Heart right ventricle (tissue), 16 donors: ENCODE measurements at places on chromosomes 16 and 17. TPM values are rescaled to one million over a fixed set of nuclear protein-coding genes. Genes with fewer than 3 reads are reported as not detected.

DNA sequence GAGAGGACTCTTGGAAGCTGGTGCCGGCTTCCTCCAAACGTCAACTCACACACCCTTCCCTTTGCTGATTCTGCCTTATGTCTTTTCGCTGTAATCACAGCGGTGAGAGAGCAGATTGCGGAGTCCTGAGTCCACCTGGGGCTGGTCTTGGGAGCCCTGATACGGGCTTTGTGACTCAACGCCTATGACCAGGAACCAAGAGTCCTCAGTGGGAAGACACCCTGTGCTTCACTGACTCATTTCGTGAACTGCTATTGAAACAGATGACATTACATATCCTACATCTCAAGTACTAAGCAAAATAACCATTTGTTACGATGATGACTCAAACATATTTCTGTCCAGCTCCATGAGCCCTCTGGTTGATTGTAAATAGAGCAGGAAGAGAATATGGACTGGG is 90.7 kb upstream of the CREBBP start:
- no peak overlapping the region for H3K4me3 ChIP-seq
- no peak overlapping the region for H3K27ac ChIP-seq
- no peaks in the 10 kb centered on the region for H3K4me1 ChIP-seq

GRCh38 chr17:42025936-42026335 is 6.0 kb downstream of the NKIRAS2 start:
- peaks cover 24% of the 10 kb centered on the region for H3K4me1 ChIP-seq
- H3K36me3 ChIP-seq = no peaks in the 10 kb centered on the region
- no peak overlapping the region for H3K27ac ChIP-seq
- H3K27me3 ChIP-seq = no peaks in the 10 kb centered on the region
- no peak overlapping the region for H3K4me3 ChIP-seq

DNA sequence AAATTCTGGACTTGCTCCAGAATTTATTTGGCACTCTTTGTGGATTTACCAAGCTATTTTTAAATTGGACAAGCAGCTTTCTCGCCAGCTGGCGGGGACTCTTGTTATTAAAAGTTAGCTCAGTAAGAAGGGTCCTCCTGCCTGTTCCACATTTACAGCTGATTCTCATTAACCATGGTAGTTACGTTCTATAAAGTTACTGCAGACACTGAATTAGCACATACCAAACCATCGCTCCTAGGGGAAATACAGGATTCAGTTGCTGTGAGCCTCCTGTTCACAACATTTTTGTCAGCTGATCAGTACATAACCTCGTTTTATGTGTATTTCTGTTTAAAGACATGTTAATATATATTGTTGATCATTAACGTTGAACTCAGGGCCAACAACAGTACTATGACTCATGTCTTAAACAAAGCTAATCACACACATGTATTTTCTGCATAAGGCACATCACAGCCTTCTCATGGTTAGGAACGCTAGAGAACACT is 4.2 kb downstream of the LDAF1 start:
- no peak overlapping the region for H3K4me3 ChIP-seq
- DNase-seq = peak; percentile 60
- no peaks in the 10 kb centered on the region for H3K27me3 ChIP-seq
- H3K36me3 ChIP-seq = peaks cover 63% of the 10 kb centered on the region
- H3K27ac ChIP-seq = peak overlapping the region; percentile 25
- peaks cover 58% of the 10 kb centered on the region for H3K4me1 ChIP-seq

DNA sequence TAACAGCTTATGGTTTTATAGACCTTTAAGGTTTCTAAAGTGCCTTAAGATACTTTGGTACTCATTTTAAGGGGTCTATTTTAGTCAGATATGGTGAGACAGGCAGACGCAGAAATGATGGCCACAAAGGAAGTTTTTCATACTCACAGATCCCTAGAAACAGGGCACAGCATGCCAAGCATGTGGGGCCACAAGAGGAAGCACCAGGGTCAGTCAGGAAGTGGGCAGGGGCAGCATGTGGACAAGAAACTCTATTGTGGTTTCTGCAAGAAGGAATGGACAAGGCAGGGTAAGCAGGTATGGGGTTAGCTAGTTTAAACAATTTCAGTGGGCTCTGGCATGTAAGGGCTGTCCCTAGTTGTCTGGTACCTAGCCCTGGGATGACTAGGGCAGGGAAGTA is 8.5 kb downstream of the EFCAB3 start:
- H3K4me1 ChIP-seq = no peaks in the 10 kb centered on the region
- H3K4me3 ChIP-seq = no peak overlapping the region
- peaks cover 22% of the 10 kb centered on the region for H3K27me3 ChIP-seq
- no peaks in the 10 kb centered on the region for H3K36me3 ChIP-seq

DNA sequence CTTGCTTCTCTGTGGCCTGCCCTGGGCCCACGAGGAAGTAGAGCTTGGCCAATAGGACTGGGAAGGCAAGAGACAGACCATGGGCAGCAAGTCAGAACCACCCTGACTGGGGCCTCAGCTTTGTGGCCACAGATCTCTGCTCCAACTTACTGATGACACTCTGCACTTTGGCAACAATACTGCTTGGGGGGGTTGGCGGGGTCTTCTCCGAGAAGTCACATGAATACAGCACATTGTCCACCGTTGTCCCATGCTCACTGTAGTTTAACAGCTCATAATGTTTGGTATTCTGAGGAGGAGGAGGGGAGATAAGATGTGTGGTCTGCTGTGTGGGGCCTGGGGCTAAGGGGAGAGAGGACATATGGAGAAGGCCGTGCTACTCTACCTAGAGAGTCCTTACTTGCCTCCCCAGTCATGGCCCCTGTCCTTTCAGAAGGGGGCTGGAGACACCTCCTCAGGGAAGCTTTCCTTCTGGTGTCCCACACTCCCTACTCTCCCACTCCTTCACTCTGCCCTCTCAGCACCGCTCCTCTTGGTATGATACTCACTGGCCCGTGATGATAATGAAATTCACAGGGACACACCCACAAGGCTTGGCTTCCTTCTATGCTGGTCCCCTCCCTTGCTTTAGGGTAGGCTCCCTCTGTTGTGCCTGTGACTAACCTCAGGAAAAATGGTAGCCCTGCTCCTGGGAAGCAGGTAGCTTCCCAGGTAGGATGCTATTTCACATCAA is 4.0 kb upstream of the DHRS13 start:
- H3K27ac ChIP-seq = no peak overlapping the region
- DNase-seq = no peak
- no peak overlapping the region for H3K4me3 ChIP-seq
- peaks cover 68% of the 10 kb centered on the region for H3K36me3 ChIP-seq

DNA sequence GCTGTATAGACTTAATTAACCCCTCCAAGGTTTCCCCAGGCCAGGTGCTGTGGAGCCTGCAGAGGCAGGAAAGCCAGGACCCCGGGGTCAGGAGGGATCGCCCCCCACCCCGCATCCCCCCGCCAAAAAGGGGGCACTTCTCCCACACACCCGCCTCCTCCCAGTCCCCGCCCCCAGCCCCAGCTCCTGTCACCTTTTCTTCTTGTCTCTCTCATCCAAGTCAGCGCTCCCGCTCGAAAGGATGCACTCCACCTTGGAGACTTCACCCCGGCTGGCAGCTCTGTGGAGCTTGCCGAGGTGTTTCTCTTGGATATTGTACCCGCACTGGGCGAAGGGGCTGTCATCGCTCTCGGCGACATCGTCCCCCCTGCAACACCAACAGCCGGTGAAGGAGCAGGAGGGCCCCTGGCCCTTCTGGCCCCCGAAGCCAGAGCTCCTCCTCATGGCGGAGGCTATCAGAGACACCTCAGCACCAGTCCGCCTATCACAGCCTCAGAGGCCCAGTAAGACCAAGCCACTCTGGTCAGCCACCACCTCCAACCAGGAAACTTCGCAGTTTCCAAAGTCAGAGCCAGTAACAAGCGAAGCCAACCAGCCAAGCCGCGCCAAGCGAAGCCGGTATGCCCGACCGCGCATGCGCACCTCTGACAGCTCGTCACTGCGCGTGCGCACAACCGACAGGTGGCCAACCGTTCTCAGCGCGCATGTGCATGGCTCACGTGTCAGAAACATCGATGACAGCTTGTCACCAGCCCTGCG is 52.5 kb downstream of the SHCBP1 start:
- no peaks in the 10 kb centered on the region for H3K36me3 ChIP-seq
- no peak overlapping the region for H3K27ac ChIP-seq
- DNase-seq = no peak
- no peak overlapping the region for H3K4me3 ChIP-seq
- no peaks in the 10 kb centered on the region for H3K4me1 ChIP-seq
- H3K27me3 ChIP-seq = peaks cover 9% of the 10 kb centered on the region

DNA sequence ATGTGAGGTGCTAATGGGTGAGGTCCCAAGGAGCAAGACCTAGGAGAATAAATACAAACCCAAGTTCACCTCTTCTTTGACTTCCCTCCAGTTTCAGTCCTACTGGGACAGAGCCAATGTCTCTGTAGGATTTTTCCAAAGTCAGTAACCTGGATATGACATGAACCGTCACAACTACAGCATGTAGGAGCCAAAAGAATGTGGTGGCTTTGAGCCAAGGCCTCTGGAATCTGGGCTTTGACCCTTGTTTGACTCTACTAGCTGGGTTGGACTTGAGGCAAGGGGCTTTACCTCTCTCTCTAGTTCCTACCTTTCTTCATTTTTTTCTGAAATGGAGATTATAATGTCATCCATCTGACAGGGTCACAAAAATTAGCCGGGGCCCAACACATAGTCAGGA is 91.4 kb downstream of the CACNG3 start:
- no peak overlapping the region for H3K27ac ChIP-seq
- no peaks in the 10 kb centered on the region for H3K4me1 ChIP-seq
- no peak overlapping the region for H3K4me3 ChIP-seq
- DNase-seq = no peak

LGALS9B gene
- not detected for total RNA-seq

CPHXL2 gene
- not detected for total RNA-seq

NT5M gene
- 13.6 TPM for total RNA-seq
